ENCODE measurements at places on chromosomes 2 and 18.
A peak's percentile ranks its signal among the peaks of the same experiment; 100 is the strongest.

DNA sequence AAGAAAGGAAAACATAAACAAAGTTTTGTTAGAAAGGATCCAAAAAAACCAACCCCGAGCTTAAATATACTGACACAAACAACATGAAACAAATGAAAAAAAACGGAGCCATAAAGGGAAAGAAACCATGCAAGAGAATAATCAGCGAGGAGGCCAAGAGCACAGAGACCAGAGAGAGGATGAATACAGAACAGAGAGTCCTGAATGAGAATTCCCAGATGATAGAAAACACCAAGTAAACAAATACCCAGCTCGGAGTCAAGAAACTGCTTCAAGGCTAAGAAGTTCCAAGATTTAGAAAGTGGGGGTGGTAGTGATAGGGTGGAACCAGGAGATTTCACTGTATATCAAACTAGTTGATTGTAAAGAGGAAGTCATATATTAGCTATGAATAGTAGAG is 313.3 kb downstream of the OSR1 start:
- no peak for DNase-seq

GRCh38 chr2:241720560-241720959 is 13.9 kb upstream of the D2HGDH start:
- no peak for DNase-seq

- DNase-seq = no peak
Measured at GRCh38 chr2:18401471-18401870, 159.0 kb downstream of the RDH14 start.

- DNase-seq = no peak
Measured at GRCh38 chr2:47437287-47437686, 34.3 kb downstream of the MSH2 start.

GRCh38 chr2:145076085-145076484 is 556.2 kb upstream of the ZEB2 start:
- no peak for DNase-seq

GRCh38 chr2:199943373-199943772 is 11.9 kb downstream of the TYW5 start:
- DNase-seq = no peak

DNA sequence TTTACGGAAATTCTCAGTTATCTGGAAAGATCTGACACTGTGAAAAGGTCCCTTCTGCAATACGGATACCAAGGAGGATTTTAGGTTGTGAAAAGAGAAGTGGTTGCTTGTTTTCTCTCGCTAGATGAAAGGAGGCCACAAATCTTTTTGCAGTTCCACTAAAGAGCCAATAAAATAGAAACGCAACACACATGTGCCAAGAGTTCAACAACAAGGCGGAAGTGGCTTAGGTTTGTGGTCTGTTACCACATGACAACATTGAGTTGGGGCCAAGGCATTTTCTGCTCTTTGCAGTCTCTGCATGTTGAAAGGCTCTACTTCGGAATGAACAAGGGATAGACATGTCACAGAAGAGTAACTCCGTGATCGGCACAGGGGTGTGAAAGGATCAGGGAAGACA is 115.7 kb upstream of the OSR1 start:
- peak; percentile 5 for DNase-seq

DNA sequence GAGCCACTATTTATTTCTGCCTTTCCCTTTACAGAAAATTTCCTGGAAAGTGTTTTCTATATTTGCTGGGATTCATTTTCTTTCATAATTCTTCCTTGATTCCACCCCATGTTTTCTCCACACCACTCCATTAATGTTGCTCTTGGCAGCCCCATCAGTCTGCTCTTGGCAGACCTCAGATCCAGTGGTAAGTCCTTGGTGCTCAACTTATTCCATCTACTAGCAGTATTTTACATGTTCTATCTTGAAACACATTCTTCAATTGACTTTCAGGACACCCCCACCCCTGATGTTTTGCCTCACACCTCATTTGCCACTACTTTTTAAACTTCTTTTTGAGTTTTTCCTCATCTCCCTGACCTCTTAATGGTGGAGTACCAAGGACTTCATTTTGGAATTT is 65.0 kb downstream of the HNMT start:
- DNase-seq = no peak

GRCh38 chr2:154720651-154721050 is 22.2 kb downstream of the KCNJ3 start:
- no peak for DNase-seq

- DNase-seq = no peak
Measured at GRCh38 chr18:4126939-4127338, 328.2 kb downstream of the DLGAP1 start.

DNA sequence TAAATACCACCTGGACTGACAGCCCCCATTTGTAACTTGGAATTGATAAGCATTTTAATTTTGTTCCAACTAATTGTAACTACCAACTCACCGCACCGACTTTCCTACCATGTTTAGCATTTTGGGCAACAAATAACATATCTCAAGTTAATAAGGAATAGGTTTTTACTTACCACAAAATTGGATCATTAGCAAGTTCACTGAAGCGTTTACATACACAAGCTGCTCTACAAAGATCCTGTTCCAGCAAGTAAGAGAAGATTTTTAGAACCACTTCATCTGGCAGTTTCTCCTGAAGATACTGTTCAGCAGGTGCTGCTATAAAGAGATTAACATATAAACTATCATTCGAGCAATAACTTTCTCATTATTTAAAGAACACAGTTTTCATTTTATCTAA is 55.7 kb downstream of the MSH6 start:
- no peak for DNase-seq

GRCh38 chr2:125573432-125573831 is 1082.5 kb upstream of the GYPC start:
- no peak for DNase-seq

- DNase-seq = no peak
Measured at GRCh38 chr2:132715386-132716351, 45.7 kb upstream of the LYPD1 start.

- DNase-seq = no peak
Measured at GRCh38 chr2:229050133-229050532, 221.0 kb downstream of the PID1 start.
